ENCODE measurements at places on chromosomes 7 and 10.

DNA sequence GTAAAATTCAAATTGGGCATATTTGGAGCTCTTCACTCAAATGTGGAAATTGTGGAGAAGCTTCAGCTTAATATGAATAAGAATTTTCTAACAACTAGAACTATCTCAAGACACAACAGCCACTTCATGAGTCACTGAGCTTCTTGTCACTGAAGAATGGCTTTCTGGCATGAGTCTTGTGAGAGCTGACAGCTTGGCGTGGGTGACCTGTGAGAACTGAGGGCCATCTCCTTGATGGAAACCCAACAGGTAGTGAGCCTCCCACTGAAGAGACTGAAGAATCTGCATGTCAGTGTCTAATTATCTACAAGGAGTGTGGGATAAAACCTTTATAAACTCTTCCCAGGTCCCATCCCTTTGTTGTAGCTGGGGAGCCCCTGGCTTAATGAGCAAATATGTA, 66.0 kb downstream of the CLEC2L start:
- no peak for DNase-seq

DNA sequence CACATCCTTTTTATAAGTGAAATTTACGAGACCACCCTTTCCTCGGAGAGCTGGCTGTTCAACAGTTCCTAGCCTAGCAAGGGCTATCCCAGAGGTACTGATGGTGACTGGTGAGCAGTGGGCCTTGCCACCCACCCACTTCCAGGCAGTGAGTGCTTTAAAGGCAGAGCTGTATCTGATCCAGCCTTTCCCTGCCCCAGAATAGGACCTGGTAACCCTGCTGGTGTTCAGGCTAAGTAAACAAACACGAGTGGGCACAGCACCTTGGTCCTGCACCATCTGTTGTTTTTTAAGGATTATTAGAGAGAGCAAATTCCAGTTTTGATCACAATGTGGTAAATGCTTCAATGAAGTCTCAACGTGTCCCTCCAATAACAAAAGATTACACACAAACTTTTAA, 75.7 kb downstream of the COBL start:
- DNase-seq = no peak

- DNase-seq = no peak
Measured at GRCh38 chr7:55591282-55591931, 19.1 kb upstream of the VOPP1 start.

GRCh38 chr7:8296362-8296659, 34.3 kb upstream of the ICA1 start:
- no peak for DNase-seq

GRCh38 chr7:108384716-108385483, 71.3 kb downstream of the NRCAM start:
- DNase-seq = no peak

DNA sequence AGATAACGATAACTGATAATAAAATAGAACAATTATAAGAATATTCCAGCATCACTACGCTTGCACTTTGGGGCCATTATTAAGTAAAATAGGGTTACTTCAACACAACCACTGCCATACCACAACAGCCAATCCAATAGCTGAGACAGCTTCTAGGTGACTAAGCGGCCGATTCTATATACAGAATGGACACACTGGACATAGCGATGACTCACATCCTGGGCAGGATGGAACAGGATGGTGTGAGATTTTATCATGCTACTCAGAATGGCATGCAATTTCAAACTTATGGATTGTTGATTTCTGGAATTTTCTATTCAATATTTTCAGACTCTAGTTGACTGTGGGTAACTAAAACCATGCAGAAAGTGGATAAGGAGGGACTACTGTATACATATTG, 920.9 kb downstream of the LRMDA start:
- peak; percentile 87 for DNase-seq
